ENCODE measurements at places on chromosomes 1 and 21. TPM values are rescaled to one million over a fixed set of nuclear protein-coding genes. Genes with fewer than 3 reads are reported as not detected.

The LDLRAD1 gene
- polyA plus RNA-seq: not detected

GRCh38 chr1:30313176-30313575 is 410.2 kb downstream of the MATN1 start:
- no peak for DNase-seq

The TMEM200B gene
- polyA plus RNA-seq: 9.6 TPM

GRCh38 chr1:97853221-97853620 is 67.6 kb downstream of the DPYD start:
- DNase-seq: no peak

The TNFSF4 gene
- polyA plus RNA-seq: 1.3 TPM

DNA sequence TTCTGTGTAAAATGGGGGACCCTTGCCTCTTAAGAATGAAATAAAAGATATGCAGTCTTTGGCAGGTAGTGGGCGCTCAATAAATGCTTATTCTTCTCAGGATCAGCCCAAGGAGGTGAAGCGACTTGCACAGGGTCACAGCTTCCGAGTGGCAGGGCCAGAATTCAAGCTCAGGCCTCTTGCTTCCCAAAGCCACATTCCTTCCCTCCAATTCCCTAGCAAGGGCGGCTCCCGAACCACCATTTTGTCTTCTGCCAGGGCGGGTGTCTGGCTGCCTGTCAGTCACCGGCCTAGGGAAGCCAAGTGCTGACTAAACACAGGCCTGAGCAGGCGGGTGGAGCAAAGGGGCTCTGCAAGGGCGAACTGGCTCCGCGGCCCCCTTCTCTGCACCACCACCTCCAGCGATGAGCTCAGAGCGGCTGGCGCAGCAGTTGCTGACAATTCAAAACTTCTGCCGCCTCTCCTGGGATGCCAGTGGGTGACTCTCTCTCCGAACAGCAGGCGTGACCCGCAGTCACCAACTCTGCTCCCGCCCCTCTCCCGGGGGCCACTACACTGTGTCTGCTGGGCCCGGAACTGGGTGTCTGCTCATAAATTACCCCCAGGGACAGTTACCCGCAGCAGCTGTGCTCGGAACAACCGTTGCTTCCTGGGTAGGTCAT is 10.8 kb downstream of the GPR3 start:
- DNase-seq: peak; percentile 80

The TESK2 gene
- 2.4 TPM for polyA plus RNA-seq

GRCh38 chr1:107810291-107810951 is 154.6 kb downstream of the VAV3 start:
- DNase-seq: no peak

- no peak for DNase-seq
Measured at GRCh38 chr1:179938752-179939151, 15.9 kb upstream of the CEP350 start.
